Globus pallidus (tissue), 1 donor: ENCODE measurements at places on chromosomes 3 and 15.

GRCh38 chr3:27521179-27521871 is 37.1 kb upstream of the SLC4A7 start:
- DNase-seq: no peak

DNA sequence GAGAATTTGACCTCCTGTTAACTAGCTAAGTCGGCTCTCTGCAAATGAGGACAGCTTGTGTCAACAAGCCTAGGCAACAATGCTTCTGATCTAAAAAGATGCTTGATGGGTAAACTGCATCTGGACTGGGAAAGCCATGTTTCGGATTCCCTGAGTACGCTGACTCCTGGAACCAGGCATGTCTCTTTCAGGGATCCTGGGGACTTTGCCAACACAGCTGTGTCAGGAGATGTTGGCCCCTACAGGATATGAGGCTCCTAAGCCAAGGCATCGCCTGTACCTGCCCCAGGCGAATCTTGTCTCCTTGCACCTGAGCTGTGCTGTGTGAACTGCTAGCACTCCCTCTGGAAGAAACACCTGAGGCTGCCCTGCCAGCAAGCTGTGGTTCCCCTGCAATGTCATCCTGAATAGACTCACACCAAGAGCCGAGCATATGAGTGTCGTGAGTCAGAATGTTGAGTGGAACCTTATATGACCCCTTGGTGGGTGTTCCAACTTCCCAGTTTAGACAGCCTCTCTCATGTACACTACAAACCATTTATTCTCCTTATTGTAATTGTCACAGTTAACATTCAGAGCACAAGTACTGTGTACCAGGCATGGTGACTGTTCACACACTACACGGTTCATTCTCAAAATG is 17.0 kb downstream of the EOGT start:
- DNase-seq: no peak

DNA sequence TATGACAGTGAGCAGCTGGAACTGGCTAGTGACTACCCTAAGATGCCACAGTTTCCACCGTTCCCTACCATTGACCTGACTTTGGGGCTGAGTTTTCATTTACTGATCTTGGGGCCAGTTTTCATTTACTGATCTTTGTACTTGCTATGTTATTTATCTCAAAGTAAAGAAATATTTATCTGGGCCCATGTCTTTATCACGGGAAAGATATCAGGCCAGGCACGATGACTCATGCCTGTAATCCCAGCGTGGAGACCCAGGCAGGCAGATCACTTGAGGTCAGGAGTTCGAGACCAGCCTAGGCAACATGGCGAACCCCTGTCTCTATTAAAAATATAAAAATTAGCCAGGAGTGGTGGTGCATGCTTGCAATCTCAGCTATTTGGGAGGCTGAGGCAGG is 83.5 kb downstream of the EOMES start:
- no peak for DNase-seq

GRCh38 chr3:171311784-171312183 is 148.4 kb downstream of the TNIK start:
- DNase-seq: no peak

DNA sequence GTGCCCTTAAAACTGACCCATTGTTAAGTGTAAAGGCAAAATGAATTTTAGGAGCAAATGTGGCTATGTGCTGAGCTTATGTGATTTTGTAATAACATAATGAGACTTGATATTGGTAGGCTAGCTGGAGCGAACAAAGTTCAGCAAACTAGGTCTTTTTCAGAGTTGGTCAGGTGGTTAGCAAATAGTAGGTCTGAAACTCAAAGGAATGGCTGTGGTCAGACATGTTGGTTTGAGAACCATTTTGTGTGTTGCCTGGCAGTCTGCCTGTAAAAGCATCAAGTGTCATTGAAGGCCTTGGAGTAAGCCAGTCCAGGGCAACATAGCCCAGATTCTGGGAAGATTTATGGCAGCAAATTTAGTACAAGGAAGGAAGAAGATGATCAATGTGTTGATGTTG is 16.4 kb downstream of the FBXO22 start:
- DNase-seq: no peak

GRCh38 chr15:82846621-82847020 is 37.2 kb downstream of the WHAMM start:
- no peak for DNase-seq

- no peak for DNase-seq
Measured at GRCh38 chr3:48474619-48475018, 28.1 kb downstream of the ATRIP start.

DNA sequence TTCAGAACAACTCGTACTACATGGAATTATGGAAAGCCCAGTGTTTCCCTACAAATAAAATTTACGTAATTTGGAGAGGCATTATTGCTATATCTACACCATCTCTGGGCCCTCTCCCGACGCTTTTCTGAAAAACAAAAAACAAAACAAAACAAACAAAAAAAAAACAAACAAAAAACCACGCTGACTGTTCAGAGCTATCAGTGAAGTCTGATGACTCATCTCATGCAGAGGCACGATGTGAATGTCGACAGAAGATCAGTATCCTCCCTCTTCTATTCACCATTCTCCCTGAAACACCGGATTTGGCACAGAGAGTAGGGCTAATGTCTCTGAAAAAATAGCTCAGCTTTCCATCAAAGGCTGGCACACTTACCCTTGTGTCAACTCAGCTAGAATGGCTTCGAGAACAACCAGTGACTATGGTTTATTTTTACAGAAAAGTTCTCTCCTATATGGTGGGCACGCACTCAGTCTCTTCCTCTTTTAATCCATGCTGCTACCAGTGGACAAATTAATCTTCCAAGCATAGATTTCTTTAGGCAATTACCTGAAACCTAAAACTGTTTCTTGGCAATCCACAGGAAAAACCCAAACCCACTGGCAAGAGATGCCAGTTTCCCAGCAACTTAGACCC is 1.5 kb downstream of the CRBN start:
- no peak for DNase-seq

DNA sequence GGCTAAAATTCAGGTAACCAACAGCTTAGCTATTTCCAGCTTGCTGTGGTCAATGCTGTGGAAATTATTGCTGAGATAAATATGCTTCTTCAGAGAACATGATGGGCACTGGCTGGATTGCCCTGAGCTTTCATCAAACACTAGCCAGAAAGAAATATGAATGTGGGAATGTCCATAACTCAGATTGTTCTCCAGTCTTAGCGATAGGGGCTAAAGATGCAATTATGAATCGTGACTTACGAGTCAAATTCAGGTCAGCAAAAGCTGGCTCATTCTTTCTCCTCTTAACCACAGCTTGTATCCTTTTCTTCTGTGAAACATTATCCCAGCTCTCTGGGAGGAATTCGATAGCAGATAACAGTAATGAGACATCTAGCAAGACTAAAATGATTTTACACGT is 307.6 kb downstream of the RYR3 start:
- DNase-seq: no peak

DNA sequence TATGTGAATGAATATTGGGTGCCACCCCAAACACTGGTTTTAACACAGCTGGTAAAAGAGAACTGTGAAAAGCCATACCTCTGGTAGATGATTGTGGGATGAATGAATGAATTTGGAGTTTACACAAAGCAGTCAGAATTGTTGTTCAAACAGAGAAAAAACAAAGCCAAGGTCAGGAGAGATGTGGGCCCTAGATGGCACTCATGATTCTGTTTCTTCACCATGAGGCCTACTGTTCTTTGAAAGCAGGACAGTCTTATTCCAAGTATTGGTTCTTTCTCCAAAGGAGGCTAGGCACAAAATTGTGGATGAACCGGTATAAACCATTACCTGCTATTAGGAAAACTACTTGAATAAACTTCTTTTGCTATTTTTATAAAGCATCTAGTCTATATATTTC is 97.6 kb downstream of the SAMMSON start:
- peak; percentile 54 for DNase-seq

DNA sequence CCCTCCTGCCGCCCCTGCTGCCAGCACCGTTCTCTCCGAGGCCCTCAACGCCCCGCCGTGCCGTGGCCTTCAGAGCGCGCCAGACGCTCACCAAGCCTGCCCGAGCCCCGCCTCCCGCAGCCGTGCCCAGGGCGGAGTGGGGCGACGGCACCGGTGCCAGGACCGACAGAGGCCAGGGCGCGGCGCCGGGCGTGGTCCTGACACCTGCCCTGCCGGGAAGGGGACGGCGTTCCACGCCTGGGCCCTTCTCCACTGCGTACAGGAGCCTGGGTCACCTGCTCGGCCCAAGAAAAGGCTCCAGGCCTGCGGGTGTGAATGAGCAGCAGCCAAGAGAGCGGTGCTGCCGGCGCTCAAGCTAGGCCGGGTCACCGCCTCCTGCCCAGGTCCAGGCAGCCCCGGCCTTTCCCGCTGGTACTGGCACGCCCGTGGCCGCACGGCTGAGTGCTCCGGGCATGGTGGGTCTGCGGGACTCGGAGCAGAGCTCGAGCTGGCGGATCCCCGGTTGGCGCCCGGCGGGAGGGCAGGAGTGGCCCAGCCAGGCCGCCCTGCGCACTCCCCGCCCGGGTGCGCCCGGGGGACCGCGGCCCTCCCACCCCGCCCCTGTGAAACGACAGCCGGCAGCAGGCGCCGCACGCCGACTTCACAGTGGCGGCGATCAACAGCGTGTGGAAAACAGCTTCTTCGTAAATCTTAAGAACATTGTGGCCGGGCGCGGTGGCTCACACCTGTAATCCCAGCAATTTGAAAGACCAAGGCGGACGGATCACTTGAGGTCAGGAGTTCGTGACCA is 4.2 kb downstream of the OCA2 start:
- no peak for DNase-seq

DNA sequence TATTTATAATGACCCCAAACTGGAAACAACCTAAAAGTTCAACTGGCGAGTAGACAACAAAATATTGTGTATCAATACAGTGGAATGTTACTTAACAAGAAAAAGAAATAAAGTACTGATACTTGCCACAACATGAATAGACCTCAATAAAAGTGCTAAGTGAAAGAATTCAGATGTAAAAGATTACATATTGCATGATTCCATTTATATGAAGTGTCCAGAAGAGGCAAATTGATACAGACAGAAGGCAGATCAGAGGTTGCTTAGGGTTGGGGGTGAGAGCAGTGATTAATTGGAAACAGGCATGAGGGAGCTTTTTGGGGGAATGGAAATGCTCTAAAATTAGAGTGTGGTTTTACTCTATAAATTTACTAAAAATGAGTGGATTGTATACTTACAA is 183.3 kb downstream of the SATB1 start:
- no peak for DNase-seq

DNA sequence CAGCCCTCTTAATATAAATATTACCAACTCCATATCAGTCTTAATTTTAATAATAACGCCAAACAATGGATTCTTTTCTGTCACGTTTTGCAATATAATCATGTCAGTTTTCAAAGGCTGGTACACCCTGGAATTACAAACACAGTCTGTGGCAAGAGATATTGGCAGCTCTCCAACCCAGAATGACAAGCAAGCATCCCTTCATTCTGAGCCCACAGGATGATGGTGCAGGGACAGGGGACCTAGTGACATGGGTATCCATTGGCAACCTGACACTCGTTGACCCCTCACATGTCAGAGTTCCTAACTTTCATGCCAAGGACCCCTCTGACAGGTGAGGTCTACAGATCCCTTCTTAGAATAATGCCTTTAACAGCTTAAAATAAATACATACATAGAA is 154.5 kb upstream of the TSC22D2 start:
- DNase-seq: no peak

DNA sequence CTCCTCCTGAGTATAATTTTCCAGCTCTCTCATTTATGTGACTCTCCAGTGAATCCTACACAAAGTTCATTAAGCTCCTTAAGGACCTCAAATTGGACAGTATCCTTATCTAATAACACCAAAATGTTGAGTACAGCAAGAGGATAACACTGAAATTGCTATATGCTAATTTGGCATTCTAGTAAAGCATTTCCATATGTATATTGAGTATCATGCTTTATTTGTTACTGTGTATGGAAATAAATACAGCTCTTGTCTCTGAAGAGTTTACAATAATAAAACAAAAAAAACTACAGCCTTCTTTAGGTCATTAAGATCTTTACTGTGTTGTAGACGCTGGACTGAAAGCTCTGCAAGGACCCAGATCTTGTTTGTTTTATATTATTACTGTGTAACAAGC is 1341.3 kb downstream of the ROBO1 start:
- no peak for DNase-seq

DNA sequence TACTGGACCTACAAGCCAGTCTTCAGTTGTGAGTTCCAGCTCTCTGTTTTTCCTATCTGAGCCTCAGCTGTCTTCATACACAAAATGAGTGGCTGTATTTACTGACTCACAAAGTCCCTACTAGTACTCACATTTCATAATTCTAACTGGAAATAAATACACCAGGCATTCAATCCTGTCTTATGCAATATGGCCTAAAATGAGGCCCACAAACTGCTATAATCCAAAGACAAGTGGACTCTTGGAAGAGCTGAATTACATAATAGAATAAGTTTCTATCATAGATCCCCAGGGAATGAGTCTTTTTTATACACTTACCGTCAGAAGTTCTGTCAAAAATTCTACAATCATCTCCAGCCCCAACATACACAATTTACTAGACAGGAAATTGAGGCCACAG is 211.9 kb downstream of the LRRN1 start:
- DNase-seq: no peak

- DNase-seq: no peak
Measured at GRCh38 chr3:192022412-192022811, 561.4 kb downstream of the PYDC2 start.
